ENCODE measurements at places on chromosomes 12 and 14. TPM values are rescaled to one million over a fixed set of nuclear protein-coding genes. Genes with fewer than 3 reads are reported as not detected.

Gene CLEC14A
- total RNA-seq = not detected

- no peak for DNase-seq
Measured at GRCh38 chr14:22587247-22587646, 1.8 kb downstream of the DAD1 start.

Gene GPRC5D
- not detected for total RNA-seq

Gene SRGAP1
- 0.14 TPM for total RNA-seq

GRCh38 chr12:25979563-25979962, 21.1 kb downstream of the RASSF8 start:
- DNase-seq = no peak

Gene KRT72
- total RNA-seq = not detected

- DNase-seq = no peak
Measured at GRCh38 chr12:95995238-95996031, 709 bp downstream of the HAL start.

Gene TAS2R9
- total RNA-seq = 0.19 TPM

DNA sequence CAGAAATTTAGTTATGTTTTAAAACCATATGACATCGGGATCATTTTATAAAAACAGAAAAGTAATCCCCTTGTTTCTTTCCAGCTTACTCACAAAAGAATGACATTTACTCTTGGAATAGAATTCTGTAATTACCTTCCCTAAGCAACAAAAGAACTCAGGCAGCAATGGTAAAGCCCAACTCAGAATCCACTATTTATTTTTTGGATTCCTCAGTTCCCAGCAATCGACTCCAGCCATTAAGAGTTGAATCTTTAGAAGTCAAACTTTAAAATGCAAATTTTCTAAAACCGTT, 65.9 kb downstream of the FOXN3 start:
- DNase-seq = no peak

Gene CBLN3
- 1.1 TPM for total RNA-seq

DNA sequence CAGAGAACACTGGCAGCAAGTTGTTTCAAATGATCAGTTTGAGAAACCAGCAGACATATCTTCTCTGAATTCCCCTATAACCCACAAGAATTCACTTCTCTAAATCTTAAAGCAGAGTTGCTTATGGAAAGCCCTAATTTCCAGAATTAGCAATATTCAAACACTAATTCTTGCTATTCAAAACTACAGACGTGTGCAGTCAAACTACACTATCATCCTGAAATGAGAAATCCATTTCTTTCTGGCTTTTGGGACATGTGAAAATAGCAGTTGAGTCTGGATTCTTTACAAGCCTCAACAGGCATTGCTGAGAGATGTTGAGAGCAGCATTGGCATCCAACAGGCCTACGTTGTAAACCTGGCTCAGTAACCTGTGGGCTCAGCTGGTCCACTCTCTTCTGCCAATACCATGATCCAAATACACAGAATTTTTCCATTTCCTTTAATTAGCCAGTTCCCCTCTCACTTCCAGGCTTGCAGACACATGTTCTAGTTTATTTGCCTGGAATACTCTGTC, 74.6 kb upstream of the TMTC1 start:
- no peak for DNase-seq

- no peak for DNase-seq
Measured at GRCh38 chr12:110965574-110965973, 45.2 kb upstream of the MYL2 start.

GRCh38 chr14:65304239-65304638, 108.3 kb upstream of the FUT8 start:
- no peak for DNase-seq

Gene GPR84
- total RNA-seq = 0.29 TPM

DNA sequence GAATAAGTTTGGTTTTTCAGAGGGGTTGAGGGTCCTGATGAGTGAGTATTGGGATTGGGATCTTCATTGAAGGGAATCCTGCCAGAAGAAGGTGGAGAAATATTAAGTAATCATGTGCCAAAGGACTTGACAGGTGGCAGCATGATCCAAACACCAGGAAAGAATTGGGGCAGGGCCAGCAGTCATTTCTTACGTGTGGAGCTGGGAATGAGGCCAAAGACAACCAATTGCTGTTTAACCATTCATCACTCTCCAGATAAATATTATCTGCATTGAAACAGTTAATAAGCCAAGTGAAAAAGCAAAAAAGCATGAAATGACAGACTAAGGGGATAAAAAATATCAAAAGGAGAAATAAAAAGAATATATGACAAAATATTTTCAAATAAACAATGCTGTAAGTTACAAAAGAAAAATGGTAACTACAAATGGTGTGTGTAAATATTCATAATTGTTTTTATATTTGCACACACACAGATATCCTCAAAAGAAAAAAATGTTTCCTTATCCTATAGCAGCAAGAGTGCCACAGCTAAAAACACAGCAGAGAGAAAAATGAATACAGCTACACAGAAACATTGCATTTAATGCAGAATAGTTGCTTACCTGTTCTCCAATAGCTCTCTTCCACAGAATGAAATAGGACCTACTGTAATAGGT, 26.2 kb downstream of the C2CD5 start:
- DNase-seq = no peak

- no peak for DNase-seq
Measured at GRCh38 chr12:5396541-5396940, 35.4 kb upstream of the NTF3 start.

Gene OAS3
- 7.9 TPM for total RNA-seq

Gene E2F7
- 0.83 TPM for total RNA-seq

Gene KRT3
- total RNA-seq = not detected

Gene PPP4R4
- 0.75 TPM for total RNA-seq

Gene OTUB2
- total RNA-seq = not detected

DNA sequence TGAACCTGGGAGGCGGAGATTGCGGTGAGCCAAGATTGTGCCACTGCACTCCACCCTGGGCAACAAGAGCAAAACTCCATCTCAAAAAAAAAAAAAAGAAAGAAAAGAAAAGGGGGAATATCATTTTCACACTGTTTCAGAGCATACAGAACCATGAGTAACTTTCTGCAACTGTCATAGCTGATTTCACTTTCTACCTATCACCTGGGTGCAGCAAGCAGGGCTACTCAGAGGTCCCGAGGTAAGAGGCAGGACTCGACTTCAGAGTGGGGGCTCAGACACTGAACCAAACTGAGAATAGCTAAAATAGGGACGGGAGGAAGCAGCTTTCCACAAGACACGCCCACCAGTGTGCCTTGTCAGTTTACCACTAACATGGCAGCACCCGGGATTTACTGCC, 29.8 kb downstream of the OR10P1 start:
- DNase-seq = no peak

DNA sequence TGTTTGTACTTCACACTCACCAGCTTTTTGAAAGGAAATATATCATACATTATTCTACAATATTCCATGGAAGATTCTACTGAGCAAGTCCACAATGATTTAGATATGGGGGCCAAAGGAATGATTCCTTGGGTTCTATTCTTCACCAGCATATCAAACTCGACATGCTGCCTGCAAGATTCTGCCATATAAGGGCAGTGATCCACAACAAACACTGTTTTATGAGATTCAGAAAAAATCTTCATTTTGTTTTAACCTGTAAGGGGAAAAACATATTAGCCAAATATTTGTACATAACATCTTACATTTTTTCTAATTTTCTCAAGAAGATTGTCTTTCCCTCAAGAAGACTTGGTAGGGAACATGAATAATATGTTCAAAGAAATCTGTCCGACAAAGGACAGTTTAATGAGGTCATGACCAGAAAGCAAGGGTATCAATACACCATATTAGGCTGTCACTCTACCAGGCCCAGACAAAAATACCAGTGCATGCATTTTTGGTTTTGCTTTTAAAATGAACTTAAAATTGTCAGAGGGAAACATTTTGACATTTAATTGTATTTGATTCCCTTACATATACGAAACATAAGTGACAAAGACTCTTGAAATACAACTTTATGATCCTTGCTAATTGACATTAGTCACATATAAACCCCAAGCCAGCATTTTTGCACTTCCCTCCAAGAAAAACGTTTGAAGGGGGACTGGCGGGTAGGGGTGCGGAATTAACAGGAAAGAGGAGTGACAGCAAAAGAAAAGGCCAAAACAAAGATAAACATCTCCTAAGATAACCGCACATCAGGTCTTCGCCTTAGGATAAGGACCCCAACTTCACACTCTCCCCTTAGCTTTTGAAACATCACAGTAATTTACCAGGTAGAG, 980 bp downstream of the INTS13 start:
- peak; percentile 49 for DNase-seq

DNA sequence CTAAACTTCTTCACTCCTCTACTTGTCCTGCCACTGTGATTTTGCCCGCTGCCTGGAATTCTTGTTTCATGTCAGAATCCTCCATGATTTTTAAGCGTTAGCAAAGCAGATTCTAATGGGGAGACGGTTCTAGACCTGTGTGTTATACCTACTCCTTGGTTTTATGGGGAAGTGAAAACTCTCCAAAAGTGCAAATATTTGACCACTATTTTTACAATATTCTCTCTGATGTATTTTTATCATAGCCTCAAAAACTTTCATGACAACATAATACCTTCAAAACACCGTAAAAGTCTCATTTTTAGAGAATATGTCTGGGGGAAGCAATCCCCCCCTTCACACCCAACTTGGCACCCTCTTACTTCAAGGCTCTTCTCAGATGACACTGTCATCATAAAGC, 12.9 kb upstream of the KRAS start:
- peak; percentile 61 for DNase-seq

Gene TGM1
- 1.3 TPM for total RNA-seq

Gene SERPINA5
- not detected for total RNA-seq

- no peak for DNase-seq
Measured at GRCh38 chr14:49545071-49545470, 41.1 kb downstream of the RPS29 start.

Gene GCN1
- total RNA-seq = 53.6 TPM

- no peak for DNase-seq
Measured at GRCh38 chr14:60067882-60068281, 23.8 kb upstream of the PCNX4 start.

DNA sequence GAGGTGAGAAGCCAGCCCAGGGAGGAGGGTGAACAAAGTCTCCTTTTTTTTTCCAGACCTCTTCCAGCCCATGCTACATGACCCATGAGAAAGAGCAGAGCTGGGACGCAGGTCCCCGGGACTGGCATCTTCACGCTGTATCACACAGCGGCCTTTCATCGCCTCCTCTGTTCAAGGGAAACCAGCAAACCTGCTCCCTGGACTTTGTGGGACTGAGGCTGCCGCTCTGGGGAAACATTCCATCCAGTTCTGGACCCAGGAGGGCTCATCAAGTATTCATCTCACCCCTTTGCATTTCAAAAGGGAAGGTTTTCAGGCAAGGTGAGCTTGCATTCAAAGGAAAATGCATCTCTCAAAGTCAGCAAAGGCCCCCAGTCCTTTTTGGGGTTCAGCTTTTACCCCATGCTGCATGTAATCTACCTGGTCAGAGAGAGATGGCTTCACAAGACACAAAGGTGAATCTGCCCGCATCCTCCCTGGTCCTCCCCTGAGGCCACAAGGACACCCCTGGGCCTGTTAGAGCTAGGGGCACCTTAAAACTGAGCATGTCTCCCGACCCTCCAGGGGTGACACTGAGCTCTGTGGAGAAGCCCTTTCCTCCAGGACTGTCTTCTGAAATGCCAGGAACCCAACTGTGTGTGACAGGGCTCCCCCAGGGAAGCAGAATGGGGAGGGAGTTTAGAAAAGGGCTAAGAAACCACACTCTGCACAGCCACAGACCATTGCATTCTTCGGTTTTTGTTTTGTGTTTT, 21.2 kb upstream of the MEG3 start:
- DNase-seq = no peak

DNA sequence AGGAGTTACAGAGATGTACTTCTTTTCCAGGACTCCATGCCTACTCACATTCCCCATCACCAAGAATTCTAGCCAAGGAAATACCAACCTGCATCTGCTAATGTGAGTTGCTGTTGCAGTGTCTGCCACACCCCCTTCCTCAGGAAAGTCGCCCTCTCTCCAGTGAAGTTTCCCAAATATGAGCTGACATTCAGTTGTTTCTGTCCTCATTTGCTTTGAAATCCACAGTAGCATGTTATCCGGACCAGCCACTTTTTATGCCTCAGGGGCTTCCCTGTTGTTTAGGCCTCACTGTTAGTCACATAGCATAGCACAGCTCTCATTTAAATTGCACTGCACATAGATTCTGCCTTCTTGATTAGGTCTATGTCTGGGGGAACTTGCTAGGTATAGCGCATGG, 212.4 kb downstream of the EGLN3 start:
- no peak for DNase-seq

Gene KCNA5
- total RNA-seq = not detected

Gene OR6C2
- total RNA-seq = not detected

Gene ZDHHC22
- not detected for total RNA-seq

GRCh38 chr14:80095623-80096022, 115.7 kb downstream of the DIO2 start:
- DNase-seq = no peak

DNA sequence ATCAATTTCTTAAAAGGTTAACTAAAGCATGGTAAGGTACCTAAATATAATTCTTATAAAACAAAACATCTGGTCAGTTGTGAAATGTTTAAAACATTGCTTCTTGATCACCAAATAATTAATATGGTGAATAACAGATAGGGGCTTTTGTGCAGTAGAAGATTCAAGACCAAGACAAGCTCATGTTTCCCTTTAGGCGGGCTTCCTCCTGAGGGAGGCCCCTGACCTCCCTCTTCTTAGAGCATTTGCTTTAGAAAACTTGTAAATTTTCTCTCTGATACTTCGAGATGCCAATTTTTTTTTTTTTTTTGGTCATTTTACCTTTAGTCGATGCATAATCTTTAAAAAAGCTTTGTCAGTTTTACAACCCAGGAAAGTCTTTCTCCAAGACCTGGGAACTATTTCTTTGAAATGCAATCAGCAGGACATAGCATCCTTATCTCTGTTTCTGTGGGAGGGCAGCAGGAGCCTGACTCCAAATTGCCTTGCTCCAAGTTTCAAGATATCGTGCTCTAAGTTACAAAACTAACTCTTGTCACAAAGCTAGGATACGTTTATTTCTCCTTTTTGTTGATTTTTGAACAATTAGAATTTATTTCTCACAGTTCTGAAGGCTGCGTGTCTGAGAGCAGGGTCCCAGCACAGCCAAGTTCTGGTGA, 66.6 kb upstream of the BICD1 start:
- DNase-seq = no peak

DNA sequence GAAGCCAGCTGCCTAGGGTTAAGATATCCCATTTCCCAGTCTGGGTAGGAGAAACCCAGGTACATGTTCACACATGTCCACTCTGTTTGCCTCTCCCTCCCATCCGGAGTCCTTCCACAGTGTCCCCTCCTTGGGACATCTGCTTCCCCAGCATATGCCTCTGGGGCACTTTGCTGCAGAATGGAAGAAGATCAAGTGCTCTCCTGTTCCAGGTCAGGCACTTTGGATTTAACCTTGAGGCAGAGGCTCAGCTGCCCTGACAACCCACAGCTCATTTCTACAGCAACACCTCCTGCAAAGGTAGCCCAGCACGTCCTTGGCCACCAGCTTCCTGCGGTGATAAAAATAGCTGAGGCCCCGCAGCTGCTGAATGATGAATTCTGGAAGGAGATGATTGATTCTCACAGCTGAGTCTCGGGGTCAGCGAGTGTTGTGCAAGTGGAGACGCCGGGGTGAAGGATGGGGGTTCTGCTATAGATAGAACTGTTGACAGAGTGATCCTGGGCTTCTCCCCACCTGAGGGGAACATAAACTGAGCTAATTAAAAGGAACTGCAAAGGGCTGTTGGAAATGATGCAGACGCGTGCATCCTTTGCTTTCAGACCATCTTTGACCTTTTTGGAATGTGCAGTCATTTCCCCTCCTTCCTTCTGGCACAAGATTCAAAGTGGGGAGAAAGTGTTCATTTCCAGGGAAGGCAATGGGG, 145.0 kb downstream of the SLC38A6 start:
- DNase-seq = no peak

GRCh38 chr14:78425330-78425729, 255.2 kb downstream of the NRXN3 start:
- DNase-seq = no peak

Measured in Karpas-422 (cell line).